ENCODE measurements at places on chromosomes 3 and 15. TPM values are rescaled to one million over a fixed set of nuclear protein-coding genes. Genes with fewer than 3 reads are reported as not detected.

The TRH gene
- total RNA-seq = not detected

The SLC28A1 gene
- not detected for total RNA-seq

The SLC2A2 gene
- total RNA-seq = not detected

The CEMIP gene
- total RNA-seq = not detected

The CLDN18 gene
- under 0.01 TPM for total RNA-seq

The MME gene
- total RNA-seq = 5.5 TPM

The NKTR gene
- 73.1 TPM for total RNA-seq

The IQCH gene
- 0.58 TPM for total RNA-seq

GRCh38 chr15:63698692-63699091 lies 101.5 kb downstream of the FBXL22 start:
- H3K27ac ChIP-seq = no peak overlapping the region
- H3K4me1 ChIP-seq = peaks cover 9% of the 10 kb centered on the region
- no peak overlapping the region for H3K4me3 ChIP-seq
- peaks cover 46% of the 10 kb centered on the region for H3K36me3 ChIP-seq
- no peaks in the 10 kb centered on the region for H3K27me3 ChIP-seq
- DNase-seq = no peak

GRCh38 chr15:85623315-85624049 lies 171.2 kb downstream of the KLHL25 start:
- DNase-seq = no peak
- peak overlapping the region; percentile 53 for H3K4me3 ChIP-seq
- peak overlapping the region; percentile 87 for H3K27ac ChIP-seq

DNA sequence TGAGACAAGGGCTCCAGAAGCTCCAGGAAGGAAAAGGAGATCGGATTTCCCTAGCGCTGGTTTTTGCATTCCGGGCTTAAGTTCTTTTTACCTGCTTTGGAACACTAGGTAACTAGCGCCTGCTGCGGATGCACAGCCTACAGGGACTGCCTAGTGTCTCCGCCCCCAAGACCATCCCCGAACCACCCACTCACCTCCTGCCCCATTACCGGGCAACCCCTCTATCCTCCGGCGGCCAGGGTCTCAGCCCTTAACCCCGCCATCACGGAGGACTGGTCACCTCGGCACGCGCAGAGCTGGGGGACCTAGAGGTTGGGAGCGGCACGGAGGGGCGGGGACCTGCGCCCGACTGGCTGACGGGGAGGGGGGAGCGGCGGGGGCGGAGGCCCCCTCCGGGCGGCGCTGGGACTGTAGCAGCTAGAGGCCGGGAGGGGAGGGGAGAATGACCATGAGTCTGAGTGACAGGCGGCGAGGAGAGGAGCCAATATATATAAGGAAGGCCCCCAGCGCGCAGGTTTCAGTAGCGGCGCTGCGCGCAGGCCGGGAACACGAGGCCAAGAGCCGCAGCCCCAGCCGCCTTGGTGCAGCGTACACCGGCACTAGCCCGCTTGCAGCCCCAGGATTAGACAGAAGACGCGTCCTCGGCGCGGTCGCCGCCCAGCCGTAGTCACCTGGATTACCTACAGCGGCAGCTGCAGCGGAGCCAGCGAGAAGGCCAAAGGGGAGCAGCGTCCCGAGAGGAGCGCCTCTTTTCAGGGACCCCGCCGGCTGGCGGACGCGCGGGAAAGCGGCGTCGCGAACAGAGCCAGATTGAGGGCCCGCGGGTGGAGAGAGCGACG lies at the start of gene DLL4:
DLL4 (plus strand) TSS at position 520 of the 839 bp plus-strand sequence. CDS start 329 bp downstream, outside the sequence.
- H3K4me3 ChIP-seq = peak within 1 kb of the TSS; percentile 57
- H3K4me1 ChIP-seq = peaks cover 63% of the 10 kb centered on the region
- peaks cover 91% of the 10 kb centered on the region for H3K27me3 ChIP-seq
- H3K36me3 ChIP-seq = no peaks in the 10 kb centered on the region

DNA sequence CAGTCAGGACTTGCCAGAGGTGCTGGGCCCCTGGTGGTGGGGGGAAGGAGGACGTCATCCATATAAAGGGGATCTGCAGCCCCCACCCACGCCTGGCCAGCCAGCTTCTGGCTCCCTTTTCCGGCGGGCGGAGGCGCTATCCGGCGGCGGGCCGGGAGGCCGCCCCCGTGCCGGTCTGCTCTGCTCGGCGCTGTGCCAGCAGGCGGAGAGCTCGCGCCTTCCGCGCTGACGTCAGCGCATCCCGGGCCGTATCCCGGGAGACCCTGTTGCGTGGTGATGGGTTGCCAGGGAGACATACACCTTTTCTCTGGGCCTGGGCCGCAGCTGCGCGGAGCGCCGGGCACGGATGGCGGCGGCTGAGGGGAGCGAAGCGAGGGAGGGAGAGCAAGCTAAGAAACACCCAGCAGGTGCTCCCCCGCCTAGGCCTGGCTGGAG lies 1.1 kb downstream of the FAM131A start:
- peaks cover 64% of the 10 kb centered on the region for H3K4me1 ChIP-seq
- H3K36me3 ChIP-seq = peaks cover 27% of the 10 kb centered on the region
- no peak for DNase-seq
- H3K4me3 ChIP-seq = peak overlapping the region; percentile 97
- H3K27ac ChIP-seq = peak overlapping the region; percentile 99
- no peaks in the 10 kb centered on the region for H3K27me3 ChIP-seq

DNA sequence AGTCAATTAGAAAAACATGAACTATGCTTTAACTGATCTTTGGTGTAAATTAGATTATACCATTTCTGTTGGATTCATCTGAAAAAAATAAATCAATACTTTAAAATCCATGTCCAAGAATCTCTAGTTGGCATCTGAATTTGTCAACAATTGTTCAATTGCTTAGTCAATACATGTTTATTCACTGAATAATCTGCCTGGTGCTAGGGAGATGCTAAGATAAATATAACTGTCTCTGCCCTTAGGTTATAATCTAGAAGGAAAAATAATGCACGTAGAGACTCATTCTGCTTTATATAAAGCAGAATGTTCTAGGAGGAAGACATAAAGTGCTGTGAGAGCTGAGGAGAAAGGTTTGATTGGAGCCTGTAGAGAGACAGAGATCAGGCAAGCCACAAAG lies 537.2 kb upstream of the IL12A start:
- no peak for DNase-seq
- no peaks in the 10 kb centered on the region for H3K27me3 ChIP-seq
- H3K4me1 ChIP-seq = no peaks in the 10 kb centered on the region

GRCh38 chr3:88816445-88816844 lies 291.0 kb upstream of the EPHA3 start:
- H3K4me1 ChIP-seq = no peaks in the 10 kb centered on the region
- H3K36me3 ChIP-seq = no peaks in the 10 kb centered on the region
- H3K4me3 ChIP-seq = no peak overlapping the region

Measured in esophagus muscularis mucosa (tissue), 4 donors.